A549 (cell line): ENCODE measurements at places on chromosomes 2 and 18.
A peak's percentile ranks its signal among the peaks of the same experiment; 100 is the strongest.

- DNase-seq = no peak
These were observed 540.6 kb downstream of the RIT2 start for GRCh38 chr18:42574871-42575270.

DNA sequence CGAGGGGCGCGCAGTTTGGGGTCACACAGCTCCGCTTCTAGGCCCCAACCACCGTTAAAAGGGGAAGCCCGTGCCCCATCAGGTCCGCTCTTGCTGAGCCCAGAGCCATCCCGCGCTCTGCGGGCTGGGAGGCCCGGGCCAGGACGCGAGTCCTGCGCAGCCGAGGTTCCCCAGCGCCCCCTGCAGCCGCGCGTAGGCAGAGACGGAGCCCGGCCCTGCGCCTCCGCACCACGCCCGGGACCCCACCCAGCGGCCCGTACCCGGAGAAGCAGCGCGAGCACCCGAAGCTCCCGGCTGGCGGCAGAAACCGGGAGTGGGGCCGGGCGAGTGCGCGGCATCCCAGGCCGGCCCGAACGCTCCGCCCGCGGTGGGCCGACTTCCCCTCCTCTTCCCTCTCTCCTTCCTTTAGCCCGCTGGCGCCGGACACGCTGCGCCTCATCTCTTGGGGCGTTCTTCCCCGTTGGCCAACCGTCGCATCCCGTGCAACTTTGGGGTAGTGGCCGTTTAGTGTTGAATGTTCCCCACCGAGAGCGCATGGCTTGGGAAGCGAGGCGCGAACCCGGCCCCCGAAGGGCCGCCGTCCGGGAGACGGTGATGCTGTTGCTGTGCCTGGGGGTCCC, at the start of gene ITGA4:
ITGA4 (plus strand) TSS at position 266 of the 620 bp plus-strand sequence; CDS start at position 535, 269 bp downstream.
- peak; percentile 52 for DNase-seq

GRCh38 chr2:129274918-129275317, 704.5 kb upstream of the RAB6C start:
- DNase-seq = no peak

GRCh38 chr2:60885683-60886082, 4.3 kb downstream of the REL start:
- DNase-seq = no peak

GRCh38 chr2:131023758-131024157, 69.5 kb downstream of the FAM168B start:
- DNase-seq = no peak

DNA sequence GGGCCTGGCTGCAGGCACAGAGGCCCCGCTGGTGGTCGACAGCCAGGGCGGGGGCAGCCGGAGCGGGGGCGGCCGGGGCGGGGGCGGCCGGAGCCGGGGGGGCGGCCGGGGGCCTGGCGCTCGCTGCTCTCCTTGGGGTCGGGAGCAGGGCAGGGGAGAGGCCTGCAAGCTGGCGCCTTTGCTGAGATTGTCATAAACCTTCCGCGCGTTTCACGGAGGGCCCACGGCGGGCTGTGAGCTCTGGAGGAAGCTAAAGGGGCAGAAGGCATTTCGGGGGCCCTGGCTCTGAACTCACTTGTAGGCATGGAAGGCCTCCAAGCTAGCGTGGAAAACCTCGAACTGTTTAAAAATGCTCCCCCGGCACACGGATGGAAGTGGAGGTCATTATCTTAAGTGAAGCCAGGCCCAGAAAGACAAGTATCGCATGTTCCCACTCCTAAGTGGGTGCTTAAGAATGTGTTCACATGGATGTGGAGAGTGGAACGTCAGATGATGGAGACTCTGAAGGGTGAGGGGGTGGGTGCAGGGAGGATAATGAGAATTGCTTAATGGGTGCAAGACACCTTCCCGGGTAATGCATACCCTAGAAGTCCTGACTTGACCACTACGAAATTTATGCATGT, 629 bp downstream of the PRELID3A start:
- DNase-seq = peak; percentile 19

GRCh38 chr2:143475041-143475776, 346.0 kb downstream of the ARHGAP15 start:
- DNase-seq = no peak

DNA sequence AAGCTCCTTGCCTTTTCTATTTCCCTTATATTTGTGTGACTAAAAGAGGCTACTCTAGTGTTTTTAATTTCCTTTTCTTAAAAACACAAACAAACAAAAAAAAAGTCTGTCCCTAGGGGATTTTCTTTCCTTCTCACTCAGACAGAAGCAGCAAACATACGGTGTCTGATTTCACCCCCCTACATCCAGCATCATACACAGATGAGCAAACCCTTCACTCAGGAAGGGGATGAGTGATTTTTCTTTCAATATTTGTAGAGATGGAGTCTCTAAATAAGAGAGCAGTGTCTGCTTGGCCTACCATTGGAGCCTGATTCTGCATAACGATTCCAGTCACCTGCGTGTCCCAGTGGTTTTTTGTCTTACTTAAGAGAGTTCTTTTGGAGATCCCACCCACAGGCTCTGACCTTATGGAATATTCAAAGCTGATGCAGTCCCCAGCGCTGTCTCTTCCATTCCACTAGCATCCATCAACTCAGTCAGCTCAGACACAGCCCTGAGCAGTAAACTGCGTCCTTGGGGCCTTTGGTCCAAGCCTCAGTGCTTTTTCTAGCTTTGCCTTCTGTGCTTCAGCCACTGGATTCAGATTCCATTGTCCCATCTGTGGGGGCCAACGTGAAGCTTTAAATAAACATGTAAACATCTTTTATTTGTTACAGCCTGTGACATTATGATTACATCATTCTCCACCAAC, 52.6 kb upstream of the TPO start:
- no peak for DNase-seq

DNA sequence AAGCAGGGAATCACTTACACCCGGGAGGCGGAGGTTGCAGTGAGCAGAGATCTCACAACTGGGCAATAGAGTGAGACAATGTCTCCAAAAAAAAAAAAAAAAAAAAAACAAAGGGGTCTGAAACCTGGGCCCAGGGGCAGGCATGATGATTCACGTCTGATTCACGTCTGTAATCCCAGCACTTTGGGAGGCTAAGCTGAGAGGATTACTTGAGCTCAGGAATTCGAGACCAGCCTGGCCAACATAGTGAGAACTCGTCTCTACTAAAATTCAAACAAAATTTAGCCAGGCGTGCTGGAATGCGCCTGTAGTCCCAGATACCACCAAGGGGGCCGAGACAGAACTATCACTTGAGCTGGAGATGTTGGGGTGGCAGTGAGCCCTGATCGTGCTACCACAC, 30.3 kb downstream of the TEX44 start:
- DNase-seq = no peak

GRCh38 chr2:138474100-138474825, 27.3 kb upstream of the SPOPL start:
- no peak for DNase-seq

GRCh38 chr2:168449419-168449818, 6.7 kb upstream of the CERS6 start:
- no peak for DNase-seq

DNA sequence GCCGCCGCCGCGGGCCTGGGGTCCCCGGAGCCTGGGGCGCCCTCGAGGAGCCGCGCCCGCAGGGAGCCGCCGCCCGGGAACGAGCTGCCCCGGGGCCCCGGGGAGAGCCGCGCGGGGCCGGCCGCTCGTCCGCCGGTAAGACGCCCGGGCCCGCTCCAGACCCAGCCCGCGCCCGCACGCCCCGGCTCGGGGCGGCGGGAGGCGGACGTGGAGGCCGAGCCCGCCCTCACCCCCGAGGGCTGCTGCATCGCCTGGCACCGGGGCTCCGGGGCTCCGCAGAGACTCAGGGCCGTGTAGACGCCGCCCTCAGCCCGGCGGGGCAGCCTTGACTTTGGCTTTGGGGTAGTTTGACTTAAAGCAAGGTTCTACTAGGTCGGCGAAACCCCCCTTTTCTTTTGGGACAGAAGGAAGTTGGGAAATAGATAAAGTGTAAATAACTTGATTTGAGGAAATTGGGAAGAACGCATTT, 335 bp downstream of the ERFE start:
- DNase-seq = no peak

DNA sequence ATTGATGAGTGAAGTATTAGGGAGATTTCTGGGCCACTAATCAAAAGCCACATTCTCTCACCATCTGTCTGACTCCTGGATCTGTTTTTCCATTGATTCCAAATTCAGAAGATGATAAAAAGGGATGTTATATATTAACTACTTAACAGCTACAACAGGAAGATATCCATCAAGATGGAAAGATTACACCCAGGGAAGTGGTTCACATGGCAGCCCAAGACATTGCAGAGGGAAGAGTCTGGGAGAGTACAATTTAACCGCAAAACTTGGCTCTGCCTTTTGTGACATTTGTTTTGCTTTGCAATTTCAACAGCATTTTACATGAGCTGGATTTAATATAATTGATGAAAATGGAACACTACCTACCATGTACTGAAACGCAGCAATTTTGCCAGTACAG, 22.5 kb upstream of the TCF4 start:
- no peak for DNase-seq

GRCh38 chr2:235570966-235571692, 77.3 kb downstream of the AGAP1 start:
- no peak for DNase-seq

- no peak for DNase-seq
These were observed 31.9 kb downstream of the TFCP2L1 start for GRCh38 chr2:121253021-121253673.

DNA sequence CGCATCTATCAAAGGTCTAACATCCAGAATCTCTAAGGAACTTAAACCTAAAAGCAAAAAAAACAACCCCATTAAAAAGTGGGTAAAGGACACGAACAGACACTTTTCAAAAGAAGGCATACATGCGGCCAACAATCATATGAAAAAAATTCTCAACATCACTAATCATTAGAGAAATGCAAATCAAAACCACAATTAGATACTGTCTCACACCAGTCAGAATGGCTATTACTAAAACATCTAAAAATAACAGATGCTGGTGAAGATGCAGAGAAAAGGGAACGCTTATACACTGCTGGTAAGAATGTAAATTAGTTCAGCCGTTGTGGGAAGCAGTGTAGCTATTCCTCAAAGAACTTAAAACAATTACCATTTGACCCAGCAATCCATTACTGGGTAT, 38.0 kb downstream of the PPP3R1 start:
- no peak for DNase-seq

DNA sequence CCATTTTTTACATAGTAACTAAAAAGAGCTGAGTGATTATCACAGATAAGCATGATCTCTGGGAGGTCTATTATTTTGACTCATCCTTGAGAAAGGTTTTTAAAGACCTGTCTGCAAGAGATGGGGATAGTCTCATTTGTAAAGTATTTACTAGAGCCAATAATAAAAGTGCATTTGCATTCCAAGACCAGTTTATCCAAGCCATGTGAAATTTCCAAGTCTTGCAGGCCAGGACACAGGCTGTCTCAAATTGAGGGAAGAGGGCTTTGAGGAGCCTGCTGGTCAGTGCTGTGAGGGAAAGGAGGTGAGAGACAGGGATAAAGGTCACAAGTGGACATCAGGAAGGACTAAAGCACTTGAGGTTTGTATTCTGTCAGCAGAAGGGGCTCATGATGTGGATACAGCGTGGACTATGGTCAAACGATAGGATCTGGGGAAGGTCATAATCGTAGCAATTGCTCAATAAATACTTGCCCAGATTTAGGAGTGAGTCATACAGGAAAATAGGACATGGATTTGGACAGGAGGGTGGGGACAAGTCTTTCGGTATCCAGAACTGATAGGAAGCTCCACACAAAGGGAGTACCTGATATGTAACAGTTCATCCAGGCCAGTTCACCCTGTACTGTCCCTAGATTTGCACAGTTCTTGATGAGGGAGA, 6.6 kb upstream of the CDH2 start:
- no peak for DNase-seq

GRCh38 chr18:35024965-35025364, 16.2 kb upstream of the MAPRE2 start:
- peak; percentile 10 for DNase-seq

GRCh38 chr2:64932371-64933216, 56.6 kb upstream of the SLC1A4 start:
- DNase-seq = no peak

GRCh38 chr2:46876741-46877384, 38.7 kb downstream of the MCFD2 start:
- peak; percentile 82 for DNase-seq

DNA sequence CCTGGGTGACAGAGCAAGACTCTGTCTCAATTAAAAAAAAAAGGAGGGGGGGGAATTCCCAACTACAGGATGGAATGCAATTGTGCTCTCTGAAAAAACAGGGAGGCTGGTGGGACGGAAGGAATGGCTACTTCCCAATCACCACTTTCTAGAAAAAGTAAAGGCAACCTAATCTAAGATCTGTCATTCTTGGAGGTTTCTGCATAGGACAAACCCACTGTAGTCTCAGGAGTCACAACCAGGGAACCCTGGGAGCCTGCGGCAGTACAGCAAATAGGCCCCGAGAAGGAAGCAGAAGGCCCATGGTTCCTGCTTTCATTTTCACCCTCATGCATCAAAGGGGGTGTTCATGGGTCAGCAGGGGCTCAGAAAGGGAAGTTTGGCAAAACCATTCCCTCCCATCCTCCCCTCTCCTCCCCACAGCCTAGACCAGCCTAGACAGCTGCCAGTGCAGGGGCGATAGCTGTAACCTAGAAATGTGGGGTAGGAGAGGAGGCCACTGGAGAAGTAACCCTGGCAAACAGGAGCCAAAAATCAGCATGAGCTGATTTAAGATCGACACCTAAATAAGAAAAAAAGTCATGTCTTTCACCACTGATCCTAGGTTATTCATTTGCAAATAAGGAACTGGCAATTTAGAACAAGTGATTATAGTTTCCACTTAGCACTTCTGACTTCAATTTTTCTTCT, 48.0 kb downstream of the TRABD2A start:
- no peak for DNase-seq

- no peak for DNase-seq
These were observed 58.3 kb upstream of the MAPRE3 start for GRCh38 chr2:26911911-26912861.

GRCh38 chr2:42921147-42921520, 128.8 kb upstream of the HAAO start:
- no peak for DNase-seq

DNA sequence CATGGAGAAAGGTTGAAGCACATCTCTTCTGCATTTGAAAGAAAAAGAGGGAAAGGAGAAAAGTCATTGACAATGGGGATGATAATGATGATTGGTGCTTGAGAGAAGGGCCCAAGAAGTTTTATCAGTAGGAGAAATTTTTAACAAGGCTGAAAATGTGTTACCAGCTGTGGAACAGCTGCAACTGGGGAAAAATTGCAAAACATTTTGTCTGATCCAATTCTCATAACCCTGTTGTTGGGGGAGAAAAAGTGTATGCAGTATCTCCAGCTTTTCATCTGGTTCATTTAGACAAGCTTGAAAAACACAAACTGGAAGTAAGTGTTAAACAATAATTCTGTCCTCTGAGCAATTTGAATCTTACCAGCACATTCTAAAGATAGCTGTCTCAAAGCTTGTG, 92.7 kb downstream of the CSRNP3 start:
- DNase-seq = no peak

DNA sequence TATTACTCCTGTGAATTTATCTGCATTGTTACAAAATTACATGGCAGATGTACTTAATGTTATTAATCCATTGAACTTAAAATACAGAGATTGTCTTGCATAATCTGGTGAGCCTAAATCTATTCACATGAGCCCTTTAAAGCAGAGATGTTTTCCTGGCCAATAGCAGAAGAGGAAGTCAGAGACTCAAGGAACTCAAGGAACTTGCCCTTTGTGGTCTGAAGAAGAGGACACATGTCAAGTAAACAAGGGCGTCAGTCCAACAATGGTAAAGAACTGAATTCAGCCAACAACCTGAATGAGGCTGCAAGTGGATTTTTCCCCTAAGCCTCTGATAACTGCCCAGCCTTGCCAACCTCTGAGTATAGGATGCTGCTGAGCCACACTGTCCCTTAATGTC, 356.3 kb upstream of the PKDCC start:
- no peak for DNase-seq
